ENCODE measurements at places on chromosomes 1 and 21.
A peak's percentile ranks its signal among the peaks of the same experiment; 100 is the strongest.

GRCh38 chr21:37804001-37804400 lies 112.3 kb downstream of the KCNJ6 start:
- no peak for DNase-seq

DNA sequence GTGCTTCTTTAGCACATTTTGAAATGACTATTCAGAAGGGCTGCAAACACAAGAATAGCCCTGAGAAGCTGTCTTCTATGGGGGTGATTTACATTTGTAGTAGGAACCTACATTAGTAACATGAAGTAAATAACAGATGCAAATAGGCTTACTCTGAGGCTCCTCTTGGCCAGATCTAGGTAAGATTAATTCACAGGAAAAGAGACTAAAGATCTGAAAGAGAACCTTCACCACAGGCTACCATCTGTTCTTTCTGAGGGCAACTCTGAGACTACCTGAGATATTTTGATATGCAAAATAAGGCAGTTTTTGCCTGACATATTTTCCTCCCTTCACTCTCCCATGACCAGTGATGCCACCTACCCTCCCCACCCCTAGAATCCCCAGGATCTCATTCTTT lies 1267.8 kb downstream of the PLA2G4A start:
- no peak for DNase-seq

GRCh38 chr1:153404768-153405167 lies 11.6 kb upstream of the S100A7A start:
- no peak for DNase-seq

DNA sequence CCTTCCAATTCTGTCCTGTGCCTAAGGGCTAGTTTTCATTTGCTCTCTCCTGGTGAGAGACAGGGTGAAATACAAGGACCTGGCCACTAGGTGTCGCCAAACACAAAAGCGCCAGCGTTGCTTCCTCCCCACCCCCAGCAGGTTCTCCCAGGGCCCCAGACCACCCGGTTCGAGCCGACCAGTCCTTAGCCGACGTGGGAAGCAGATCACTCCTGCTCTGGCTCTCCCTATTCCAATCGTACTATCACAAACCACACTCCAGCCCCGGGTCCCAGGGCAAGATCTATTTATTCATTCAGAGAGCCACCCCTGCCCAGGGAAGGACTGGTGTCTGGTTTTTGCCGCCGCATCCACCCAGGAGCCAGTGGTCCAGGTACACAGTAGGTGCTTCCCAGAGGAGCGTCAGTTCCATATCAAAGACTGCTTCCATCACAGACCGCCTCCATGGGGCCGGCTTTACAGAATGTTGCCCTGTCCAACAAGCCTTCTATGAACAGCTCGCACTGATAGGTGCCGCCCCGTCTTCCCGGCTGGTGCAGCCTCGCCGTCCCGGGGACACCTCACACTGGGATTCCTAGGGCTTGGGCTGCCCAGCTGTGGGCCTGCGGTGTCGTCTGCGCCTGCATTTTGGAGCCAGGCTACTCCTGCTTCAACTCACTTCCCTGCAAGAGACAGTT lies 35.0 kb downstream of the CTNNBIP1 start:
- DNase-seq, result peak; percentile 41

DNA sequence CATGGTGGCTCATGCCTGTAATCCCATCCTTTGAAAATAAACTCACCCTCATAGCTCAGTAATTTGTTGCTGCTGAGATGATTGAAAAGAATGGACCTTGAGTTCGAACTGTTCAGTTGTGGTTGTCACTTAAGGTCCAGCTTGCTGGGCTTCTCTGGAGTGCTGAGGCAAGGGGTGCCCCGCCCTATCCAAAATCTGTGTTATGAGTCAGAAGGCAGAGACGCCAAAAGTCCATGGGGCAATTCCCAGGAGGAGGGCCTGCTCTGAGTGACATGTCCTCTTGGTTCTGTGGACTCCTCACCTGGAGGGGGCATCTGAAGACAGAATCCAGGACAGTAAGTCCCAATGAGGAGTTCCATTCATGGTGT lies 64.8 kb downstream of the MYOM3 start:
- DNase-seq, result peak; percentile 47

GRCh38 chr1:234645474-234645953 lies 35.5 kb upstream of the IRF2BP2 start:
- DNase-seq, result no peak

DNA sequence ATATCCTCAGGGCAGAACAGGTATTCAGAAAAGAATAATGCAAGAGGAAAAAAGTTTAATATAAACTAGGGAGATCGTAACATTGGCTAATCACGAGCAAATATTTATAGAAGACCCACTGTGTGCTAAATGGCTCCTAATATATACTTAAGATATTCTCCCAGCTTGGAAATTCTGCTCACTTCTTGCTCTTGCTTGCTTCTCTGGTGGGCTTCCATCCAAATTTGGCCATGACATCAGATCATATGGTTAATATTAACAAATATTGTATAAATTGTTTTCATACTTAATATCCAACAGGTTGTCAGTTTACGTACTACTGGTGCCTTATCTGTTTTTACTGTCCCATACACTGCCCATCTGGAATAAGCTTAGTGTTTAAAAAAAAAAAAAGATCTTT lies 1.1 kb downstream of the COX20 start:
- no peak for DNase-seq

GRCh38 chr1:4308806-4309205 lies 345.6 kb upstream of the AJAP1 start:
- no peak for DNase-seq

- no peak for DNase-seq
Observed at GRCh38 chr1:24699628-24700027, 45.6 kb upstream of the CLIC4 start.

- peak; percentile 85 for DNase-seq
Observed at GRCh38 chr1:7667625-7668218, 103.4 kb upstream of the VAMP3 start.

DNA sequence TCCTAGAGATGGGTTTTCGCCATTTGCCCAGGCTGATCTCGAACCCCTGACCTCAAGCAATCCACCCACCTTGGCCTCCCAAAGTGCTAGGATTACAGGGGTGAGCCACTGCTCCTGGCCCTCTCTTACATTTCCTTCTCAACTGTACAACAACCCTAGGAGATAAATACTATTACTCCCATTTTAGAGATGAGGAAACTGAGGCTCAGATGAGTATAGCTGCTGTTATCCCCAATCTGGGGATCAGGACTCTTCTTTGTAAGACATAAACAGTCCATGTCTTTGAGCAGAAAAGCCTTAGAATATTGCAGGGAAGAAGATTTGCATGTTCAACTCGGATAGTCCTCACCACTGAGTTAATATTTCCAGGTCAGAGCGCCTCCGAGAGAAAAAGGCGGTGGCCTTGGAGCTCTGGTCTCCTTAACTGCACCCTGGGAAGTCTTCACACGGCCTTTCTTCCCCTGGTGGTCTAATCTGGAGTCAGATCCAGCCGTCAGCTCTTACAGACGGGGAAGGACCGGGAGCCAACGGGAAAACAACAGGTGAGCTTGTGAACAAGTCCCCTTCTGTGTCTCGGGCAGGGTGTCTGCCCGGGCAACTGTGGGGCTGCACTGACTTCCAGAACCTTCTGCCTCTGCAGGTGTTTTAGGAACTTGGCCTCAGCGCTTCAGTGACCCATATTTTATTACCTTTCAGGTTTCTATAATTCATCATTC lies 5.9 kb upstream of the OLIG1 start:
- no peak for DNase-seq

All from HFFc6 (cell line).